ENCODE measurements at places on chromosomes 2 and 18.

DNA sequence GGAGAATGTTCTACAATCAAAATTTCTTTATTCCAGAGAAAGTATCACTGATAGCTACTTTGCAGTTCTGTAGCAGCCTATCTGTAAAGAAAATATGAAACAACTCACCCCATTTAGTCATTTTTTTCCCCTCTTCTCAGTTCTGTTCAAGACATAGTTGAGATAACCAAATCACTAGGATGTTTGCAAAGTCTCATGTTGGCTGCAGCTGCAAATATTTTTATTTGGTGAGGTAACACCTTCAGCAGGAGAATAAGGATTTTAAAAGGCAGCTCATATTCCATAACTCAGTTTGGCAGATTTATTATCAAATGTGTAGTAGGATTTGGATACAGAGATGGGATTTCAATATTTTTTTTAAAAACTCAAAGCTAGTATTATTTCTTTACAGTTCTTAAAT, 41.0 kb downstream of the HNRNPLL start:
- no peak for DNase-seq

DNA sequence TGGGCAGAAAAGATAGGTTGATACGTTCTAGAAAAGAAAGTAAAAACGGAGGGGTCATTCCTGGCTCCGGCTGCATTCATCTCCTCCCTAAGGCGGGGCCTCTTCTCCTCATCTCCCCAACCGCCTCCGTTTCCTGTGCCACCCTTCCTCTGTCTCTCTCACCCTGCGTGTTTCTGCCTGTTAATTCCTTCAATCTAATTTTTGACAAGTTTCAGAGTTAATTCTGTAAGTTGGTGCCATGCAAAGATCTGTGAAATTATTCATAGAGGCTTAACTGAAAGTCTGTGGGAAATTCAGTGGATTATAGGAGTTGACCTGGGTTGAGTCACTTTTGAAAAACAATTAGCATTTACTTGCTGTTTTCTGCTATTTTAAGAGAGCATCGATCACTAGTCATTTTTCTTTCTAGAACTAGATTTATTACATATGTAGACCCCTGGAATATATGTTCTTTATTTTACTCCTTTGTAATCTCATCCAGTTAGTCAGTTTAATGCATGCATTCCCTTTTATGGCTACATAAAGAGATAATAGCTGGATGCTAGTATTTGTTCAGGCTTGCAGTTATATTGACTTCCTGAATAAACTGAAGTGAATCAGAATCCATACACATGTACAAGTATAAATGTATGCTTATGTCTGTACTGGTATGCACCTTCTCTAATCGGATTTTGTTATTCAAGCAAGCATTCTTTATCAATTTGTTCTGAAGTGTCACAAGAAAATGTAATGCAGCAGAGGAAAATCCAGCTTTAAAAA, 91.1 kb downstream of the EML6 start:
- no peak for DNase-seq

- no peak for DNase-seq
Observed at GRCh38 chr18:36634573-36635216, 194.1 kb downstream of the TPGS2 start.

GRCh38 chr2:62941413-62941812, 109.2 kb upstream of the OTX1 start:
- no peak for DNase-seq

- peak; percentile 18 for DNase-seq
Observed at GRCh38 chr2:198706476-198707082, 751.2 kb downstream of the SATB2 start.

DNA sequence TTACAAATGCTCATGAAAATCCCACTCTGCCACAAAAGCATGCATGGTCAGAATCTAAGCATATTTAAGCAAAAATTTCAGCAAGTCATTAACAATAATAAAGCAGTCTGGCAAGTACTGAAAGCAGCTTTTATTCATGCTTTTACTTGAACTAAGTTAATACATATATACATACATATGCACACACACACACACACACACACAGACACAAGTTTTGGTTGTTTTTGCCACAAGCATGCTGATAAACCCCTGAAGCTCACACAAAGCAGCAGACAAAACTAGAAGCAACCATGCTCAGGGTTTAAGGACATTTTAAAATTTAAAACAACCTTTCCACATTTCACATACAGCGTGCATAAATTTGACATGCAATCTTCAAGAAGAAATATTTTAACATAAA, 819.1 kb upstream of the FSHR start:
- no peak for DNase-seq

- no peak for DNase-seq
Observed at GRCh38 chr18:1133541-1133940, 228.9 kb downstream of the ADCYAP1 start.

DNA sequence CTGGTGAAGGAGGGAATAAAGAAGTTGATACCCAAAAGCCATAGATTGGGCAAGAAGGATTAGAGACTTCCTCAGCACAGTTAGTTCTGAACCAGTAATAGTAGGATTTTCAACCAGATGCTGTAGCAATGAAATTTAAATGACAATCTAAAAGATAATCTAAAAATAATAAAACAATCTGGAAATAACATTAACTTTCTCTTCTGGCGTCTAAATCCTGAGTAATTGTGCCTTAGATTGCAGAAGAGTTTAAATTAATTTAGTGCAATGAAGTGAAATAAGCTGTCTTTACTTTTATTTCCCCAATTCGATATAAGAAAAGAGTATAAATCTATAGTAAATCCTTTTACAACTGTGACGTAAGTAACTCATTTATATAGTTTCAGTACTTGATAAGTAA, 186.8 kb upstream of the DOK6 start:
- DNase-seq = no peak

GRCh38 chr2:219350215-219350614, 17.7 kb upstream of the RESP18 start:
- no peak for DNase-seq

DNA sequence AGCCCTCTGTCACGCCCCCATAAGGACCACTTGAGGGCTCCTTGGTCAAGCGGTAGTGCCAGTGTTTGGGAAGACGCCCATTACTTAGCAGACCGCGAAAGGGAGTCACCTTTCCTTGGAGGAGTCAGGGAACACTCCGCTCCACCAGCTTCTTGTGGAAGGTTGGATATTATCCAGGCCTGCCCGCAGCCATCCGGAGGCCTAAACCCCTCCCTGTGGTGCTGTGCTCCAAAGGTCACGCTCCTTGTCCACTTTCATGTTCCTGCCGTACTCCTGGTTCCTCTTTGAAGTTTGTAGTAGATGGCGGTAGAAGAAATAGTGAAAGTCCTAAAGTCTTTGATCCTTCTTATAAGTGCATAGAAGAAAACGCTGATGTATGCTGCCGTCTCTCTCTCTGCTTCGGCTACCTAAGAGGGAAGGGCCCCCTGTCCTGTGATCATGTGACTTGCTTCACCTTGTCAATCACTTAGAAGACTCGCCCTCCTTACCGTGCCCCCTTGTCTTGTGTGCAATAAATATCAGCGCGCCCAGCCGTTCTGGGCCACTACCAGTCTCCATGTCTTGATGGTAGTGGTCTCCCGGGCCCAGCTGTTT, 1.7 kb upstream of the CATIP start:
- no peak for DNase-seq

- DNase-seq = no peak
Observed at GRCh38 chr2:23366720-23367119, 18.3 kb upstream of the KLHL29 start.

DNA sequence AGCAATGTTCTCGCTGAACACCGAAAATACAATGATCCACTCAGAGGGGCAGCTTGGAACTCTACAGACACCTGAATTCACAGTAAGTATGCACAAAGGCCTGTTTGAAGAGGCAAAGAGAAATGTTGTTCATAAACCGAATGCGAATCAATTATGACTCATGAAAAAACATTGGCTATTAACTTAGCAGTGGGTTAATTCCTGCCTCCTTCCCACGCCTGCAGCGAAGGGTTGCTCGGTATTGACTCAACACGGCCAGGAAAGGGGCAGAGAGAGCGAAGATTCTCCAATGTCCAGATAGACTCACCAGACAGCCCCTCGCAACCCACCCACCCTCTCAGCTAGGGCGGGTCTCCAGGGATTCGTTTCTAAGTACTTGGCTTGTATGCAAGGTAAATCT, 9.4 kb downstream of the CRACDL start:
- DNase-seq = no peak

DNA sequence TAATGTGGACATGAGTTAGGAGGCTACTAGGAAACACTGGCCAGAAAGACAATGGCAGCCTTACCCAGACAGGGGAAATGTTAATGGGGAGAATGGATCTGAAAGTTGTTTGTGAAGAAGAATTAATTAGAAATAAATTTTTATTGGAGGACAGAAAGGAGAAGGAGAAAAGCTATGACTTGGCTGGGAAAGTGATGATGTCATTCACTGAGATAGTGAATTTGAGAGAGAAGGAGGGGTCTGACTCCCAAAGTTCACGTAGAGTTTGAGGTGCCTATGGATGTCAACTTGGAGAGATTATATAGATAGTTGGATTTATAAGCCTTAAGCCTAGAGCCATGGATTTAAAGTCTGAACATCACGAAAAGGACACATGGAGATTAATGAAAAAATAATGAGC, 144.6 kb upstream of the ZNF521 start:
- DNase-seq = no peak

DNA sequence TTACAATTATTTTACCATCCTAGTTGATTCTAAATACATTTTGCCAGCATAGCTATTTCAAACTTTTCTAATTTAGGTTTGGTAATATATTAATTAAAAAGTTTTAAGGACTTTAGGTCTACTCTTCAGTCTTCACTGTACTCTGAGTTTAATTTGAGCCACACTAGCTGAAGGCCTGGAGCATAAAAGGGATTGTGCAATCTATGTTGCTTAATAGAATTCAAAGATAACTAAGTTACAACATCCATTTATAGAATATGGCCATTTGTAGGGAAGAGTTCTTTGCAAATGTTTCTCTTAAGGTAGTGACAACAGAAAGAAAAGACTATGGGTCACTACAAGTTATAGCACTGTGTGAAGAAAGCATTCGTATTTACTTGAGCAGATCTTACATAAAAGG, 702.2 kb upstream of the NRXN1 start:
- no peak for DNase-seq

GRCh38 chr18:5912566-5912965, 17.2 kb upstream of the TMEM200C start:
- no peak for DNase-seq

DNA sequence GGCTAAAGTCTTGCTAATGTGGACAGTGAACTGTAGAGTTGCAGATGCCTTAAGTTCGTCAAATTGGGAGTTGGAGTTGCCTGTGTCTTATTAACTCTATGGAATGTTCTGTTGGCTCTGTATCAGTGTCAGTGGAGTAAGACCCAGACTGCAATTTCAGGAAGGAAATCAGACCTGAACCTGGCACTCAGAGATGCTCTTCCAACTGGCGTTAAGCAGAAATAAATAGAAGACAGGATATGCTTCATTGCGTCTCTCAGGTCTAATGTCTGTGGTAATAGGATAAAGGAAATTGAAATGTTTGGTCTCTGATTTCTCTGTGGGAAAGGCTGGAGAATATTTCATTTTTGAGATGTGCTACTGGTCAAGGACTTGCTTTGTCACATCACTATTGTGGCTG, 846.7 kb upstream of the ID2 start:
- no peak for DNase-seq

DNA sequence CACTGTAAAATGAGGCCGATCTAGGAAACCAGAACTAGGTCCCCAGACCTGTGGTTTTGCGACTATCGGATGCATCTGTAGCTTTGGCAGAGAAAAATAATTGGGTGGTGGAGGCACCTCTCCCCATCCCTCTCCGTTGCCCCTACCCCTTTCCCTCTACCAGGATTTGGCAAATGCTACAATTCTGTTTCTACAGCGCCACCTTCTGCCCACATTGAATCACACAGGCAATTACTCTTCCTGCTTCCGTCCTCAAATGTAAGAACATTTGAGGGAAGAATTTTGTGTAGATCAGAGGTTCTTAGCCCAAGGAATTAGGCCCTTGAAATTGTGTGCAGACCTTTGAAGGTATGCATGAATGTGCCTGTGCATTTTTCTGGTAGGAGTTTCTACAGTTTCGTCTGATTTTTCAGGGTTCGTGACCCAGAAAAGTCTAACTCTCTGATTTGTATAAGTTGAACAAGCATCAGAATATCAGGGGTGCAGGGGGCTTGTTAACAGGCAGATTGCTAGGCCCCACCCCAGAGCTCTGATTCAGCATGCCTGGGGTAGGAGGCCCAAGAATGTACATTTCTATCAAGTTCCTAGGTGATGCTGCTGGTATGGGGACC, 11.2 kb downstream of the ATP6V1B1 start:
- no peak for DNase-seq

DNA sequence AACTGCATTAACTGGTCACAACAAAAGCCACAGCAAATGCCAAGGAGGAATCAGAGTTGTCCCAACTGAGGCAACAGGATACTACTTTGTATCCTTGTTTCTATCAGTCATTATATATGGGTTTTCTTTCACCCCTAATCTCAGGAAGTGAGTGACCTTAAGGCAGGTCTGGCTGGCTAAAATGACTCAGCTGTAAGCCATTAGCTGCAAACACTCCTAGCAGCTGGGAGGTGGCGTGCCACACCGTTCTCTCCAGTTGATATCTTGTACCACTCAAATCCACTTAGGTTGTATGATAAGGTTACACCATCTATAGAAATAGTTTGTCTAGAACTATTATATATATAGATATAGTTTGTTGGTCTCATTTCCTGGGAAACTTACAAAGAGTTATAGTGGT, 171.1 kb upstream of the MC4R start:
- DNase-seq = no peak

- no peak for DNase-seq
Observed at GRCh38 chr18:6732952-6733351, 3.4 kb downstream of the ARHGAP28 start.

- no peak for DNase-seq
Observed at GRCh38 chr2:42296226-42296625, 64.8 kb downstream of the COX7A2L start.

GRCh38 chr2:200302940-200303727, 3.4 kb upstream of the SPATS2L start:
- DNase-seq = no peak

DNA sequence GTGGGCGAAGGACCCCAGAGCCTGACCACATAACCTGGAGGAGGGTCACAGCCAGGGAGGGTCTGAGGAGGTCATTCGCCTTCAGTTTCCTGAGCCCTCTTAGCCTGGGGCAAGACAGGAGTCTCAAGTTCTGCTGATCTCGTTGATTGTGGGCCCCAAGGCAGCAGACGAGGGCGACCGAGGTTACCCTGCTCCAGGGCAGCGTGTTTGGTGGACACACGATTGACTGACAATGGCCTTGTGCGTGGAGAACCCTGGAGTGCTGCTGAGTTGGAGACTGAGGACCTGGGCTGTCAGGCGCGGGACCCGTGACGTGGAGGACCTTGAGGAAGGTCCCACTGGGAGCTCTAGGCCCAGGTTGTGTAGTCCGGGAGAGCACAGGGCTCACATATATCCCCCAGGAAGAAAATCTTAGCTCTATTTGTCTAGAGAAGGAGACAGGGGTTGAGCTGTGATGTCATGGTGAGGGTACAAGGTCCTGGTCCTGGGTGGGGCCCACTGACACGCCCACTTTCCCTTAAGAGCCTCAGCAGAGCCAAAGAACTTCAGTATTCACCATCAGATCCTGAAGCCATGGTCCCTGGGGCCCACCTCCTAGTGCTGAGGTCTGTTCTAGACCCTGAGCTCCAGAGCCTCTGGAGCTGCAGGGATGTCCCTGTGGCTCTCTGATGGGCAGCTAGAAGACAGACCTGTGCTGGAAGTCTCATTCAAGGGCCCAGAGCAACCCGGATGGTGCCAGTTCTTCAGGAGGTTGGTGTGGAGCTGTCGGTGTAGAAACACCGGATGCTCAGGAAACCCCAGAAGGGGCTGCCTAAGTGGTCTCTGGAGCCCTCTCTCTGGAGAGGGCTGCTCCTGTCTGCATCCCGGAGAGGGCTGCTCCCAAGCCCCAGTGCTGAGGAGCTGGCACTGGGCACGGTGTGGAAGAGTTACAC, 53.1 kb downstream of the DYSF start:
- DNase-seq = no peak

- no peak for DNase-seq
Observed at GRCh38 chr2:195238379-195238778, 418.6 kb upstream of the SLC39A10 start.
